ENCODE measurements at places on chromosomes 7 and 10.
A peak's percentile ranks its signal among the peaks of the same experiment; 100 is the strongest.

DNA sequence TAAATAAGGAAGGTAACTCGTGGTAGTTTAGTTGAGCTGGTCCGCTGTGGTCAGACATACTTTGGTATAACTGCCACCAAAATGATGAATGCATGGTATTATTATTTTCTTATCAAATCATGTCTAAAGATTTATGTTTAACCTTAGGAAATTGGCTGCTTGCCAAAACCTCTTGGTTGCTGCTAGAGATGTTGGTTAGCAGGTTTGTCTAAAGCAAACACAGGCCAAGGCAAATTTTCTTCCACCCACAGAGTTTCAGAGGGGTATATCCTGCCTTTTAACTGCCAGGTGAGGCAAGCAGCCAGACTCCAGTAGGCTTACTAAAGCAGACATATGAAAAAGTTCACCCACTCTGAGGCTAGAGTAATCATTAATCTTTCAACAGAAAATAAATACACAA is 101.4 kb downstream of the SEMA3E start:
- DNase-seq: no peak

DNA sequence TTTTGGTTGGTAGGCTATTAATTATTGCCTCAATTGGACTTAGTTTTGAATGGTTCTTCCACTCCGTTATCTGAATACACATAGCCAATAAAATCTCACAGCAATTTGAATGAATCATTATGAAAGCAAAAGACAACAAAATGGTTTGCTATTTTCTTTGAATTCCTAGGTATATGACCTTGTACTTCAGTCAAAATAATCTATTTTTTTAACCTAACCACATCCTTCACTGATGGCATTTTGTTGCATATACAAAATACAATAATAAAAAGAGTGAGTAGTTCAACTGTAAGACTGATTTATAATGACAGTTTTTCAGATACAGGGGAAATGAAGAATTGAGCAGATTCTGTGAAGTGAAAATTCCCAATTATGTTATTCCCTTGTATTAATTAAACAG is 433.1 kb downstream of the HTR7 start:
- DNase-seq: no peak

DNA sequence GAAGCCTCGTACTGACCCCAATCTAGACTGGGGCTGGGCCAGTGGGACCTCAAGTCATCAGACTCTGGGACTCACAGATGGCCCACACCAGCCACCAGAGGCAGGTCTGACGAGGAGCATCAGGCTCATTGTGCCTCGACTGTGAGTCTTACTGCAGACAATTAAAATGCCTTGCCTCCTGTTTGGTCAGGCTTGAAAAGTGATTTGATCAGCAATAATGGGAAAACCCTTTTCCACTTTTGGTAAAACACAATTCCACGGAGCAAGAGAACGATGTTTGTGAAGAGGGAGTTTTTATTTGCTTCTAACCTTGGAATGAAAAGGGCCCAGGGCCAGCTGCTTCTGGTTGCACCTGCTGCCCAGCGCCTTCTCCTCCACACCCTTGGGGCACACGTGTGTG is 43.9 kb downstream of the C10orf143 start:
- DNase-seq: no peak

DNA sequence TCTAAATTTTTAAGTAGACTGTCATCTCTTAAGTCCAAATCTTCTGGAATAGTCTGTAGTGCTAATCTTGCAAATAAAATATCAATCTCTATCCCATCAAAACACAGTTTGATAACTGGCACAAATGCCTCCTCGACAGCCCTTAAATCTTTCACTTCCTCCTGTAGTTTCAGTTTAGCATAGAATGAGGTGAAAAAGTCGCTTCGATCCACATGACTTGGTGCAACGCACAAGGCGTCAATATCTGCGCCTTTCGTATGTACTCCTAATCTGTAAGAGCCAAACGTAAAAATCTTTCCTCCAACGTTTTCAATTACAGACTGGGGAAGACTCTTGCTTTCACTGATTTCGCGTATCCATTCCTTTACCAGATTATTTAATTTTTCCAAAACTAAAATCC is 603 bp downstream of the PAPOLB start:
- DNase-seq: no peak

DNA sequence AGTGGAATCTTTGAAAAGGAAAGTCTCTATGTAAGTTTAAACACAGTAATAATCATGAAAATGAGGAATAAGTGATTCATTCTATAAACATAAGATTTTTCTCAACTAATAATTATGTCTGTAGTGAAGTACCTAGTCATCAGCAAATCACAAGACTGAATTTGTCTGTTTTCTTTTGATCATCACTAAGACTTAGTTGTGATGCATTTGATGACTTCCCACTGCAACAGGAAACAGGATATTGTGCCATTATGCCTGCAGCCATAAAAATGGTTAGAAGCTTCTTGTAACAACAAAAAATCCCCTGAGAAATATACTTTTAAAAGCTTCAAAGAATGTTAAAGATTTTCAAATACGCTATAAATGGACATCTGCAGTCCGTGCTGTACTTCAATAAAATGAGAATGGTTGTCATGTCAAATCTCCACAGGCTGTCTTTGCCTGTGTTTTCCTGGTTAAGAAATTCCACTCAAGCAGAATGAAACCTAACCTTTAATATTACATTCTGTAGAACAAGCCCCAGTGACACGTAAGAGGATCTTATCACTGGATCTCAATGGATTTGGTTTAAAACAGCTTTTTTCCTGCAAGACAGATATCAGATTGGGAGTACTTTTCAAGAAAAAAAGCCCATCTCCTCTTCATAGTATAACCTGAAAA is 1262.3 kb upstream of the PHF14 start:
- DNase-seq: no peak

DNA sequence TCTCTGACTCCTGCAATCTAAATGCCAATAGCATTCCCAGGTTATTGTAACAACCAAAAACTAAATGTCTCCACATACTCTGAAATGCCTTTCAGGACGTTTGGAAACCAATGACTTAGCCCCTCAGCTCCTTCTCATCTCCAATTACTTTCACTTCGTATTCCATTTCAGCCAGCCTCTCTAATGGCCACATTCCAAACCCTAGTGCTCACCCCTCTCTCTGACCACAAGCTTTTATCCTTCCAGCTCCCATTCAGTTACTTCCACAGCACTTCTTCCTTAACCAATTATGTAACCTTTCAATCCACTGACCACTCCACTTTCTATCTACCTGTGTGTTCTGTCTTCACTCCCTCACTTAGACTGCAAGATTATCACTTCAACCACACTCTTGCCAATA is 4.3 kb downstream of the NOC3L start:
- DNase-seq: no peak

GRCh38 chr10:1369665-1370064 is 313.5 kb downstream of the WDR37 start:
- no peak for DNase-seq

GRCh38 chr10:92849234-92849525 is 860 bp downstream of the EXOC6 start:
- DNase-seq: no peak

DNA sequence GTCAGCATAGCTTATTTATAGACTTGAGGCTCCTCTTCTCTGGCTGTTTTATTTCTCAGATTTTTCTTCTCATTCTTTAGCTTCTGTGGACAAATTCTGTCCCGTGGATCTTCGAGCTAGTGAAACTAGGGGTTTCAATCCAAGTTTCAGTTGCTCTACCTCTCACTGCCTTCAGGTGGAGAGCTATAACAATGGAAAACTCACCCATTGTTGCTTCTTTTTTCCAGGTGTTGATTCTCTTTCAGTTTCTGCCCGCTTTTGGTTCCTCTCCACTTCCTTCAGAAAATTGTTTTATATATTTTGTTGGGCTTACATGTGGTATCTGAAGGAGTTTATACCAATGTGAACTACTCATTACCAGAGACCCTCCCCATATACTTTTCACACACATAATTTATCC is 266.1 kb downstream of the TCF7L2 start:
- no peak for DNase-seq

DNA sequence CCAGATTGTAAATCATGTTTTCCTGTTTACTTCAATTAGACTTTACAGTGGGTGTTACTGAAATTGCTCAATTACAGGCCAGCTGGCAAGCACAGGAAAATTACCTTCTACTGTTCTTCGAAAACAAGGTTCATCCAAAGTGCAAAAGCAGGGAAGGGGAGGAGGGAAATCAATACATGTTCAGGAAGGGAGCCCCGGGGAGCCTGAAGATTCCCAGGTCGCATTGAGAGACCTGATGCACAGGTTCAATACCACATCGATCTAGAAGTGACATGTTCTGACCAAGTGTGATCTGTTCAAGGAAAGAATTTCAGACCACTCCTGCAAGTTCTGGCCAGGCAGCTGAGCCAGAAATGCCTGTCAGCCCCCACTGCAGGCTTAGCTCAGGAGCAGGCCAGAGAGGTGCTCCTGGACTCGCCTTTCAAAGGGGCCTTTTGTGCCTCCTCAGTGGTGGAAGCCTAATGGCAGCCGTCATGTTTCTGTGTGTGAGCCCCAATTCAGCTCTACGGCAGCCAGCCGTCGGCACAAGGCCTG is 35.9 kb downstream of the FAM53B start:
- no peak for DNase-seq

DNA sequence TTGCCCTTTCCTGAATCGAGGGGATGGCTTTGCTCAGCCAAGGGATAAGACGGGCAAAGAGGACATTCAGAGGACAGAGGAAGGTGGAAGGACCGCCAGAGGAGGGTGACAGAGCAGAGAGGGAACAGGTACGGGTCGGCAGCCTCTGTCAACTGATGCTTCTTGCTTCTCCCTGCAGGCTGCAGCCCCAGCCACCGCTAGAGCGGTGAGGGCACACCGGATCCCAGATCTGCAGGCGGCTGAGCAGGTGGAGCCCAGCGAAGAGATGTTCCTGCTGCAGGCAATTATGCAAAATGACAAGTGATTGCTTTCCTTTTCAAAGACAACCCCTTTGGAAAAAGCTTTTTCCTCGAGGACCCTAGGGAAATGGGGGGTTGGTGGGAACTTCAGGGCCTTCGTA is 181.9 kb upstream of the ANKRD30A start:
- no peak for DNase-seq

DNA sequence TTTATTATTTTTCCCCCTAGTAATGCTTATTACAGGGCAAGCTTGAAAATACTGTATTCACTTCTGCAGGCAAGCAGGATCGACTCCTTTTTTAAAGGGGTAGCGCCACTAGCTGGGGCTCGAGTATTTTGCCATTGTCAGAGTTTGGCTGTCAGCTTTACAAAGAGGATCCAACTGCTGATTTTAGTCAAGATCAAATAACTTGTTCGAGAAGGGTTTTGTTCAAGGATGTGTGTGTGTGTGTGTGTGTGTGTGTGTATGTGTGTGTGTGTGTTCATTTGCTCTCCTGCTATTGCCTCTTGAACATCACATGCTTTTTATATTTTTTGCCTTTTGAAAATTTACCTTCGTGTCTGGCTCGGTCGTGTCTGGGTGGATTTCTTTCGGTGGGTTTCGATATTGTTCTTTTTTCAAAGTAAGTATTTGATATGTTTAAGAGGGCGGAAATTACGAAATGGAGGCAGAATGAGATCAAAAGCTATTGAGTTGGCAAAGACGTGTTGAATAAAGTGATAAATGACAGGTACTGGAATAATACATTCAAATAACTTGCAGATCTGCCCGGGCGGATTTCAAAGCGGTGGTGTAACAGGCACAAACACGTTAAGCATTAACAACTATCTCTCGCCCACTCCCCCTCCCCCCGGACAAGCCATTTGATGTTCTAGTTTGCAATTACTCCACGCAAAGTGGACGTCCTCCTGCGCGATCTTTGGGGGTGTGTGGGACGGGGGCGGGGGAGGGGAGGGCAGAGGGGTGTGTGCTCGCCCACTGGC is 1.1 kb downstream of the ARID5B start:
- peak; percentile 18 for DNase-seq

- no peak for DNase-seq
Measured at GRCh38 chr7:44534501-44534900, 6.6 kb downstream of the NPC1L1 start.

- no peak for DNase-seq
Measured at GRCh38 chr7:121305109-121305508, 23.7 kb upstream of the WNT16 start.

DNA sequence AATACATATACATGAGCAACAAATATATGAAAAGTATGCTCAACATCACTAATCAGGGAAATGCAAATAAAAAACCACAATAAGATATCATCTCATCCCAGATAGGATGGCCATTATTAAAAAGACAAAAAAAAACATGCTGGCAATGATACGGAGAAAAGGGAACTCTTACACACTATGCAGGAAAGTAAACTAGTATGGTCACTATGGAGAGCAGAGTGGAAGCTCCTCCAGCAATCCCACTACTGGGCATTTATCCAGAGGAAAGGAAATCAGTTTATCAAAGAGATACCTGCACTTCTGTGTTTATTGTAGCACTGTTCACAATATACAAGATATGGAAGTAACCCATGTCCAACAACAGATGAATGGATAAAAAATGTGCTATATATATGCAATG is 217.5 kb downstream of the SDK1 start:
- DNase-seq: no peak

DNA sequence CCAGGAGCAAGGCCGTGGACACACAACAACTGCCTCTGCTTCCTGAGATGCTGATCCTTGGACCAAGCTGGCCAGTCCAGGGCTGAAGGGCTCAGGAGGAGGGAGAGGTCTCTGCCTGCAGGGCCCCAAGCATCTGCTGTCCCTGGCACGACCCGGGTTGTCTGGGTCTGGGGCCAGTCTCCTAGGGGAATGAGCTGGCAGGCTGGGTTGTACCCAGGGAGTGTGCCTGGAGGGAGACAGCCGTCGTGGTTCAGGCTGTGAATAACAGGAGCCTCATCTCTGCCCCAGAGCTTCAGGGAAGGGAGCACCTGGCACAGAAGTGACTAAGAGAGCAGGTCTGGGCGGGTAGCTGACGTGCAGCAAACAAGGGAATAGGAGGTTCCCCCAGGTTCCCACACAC is 17.9 kb upstream of the SERPINE1 start:
- DNase-seq: no peak

DNA sequence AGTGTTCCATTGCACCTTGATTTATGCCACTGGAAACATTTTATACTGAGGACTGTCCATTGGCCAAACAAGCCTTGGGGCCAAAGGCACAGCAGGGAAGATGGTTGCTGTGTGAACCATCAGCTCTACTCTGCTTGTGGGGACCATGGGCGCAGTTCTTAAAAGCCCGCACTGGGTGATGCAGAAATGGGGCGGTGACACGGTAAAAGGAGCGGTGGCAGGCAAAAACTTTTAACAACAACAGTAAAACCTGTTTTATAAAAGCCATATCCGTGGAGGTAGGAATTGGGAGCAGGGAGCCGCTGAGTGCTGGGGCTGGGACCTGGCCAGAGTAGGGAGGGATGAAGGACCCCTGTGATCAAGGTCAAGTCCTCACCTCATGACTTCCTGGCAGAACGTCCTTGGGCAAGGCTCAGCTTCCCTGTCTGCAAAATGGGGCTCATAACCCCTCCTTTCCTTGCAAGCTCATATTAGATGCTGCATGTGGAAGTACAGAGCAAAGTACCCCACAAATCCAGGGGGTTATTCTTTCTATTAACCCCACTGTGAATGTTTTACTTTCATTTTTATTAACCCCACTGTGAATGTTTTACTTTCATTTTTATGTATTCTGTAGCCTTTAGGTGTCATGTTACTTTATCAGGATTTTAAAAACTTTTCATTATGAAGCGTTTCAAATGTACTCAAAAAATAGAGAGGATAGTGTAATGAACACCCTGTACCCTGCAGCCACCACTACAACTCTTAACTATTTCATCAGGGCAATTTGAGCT is 78.3 kb downstream of the GRK5 start:
- no peak for DNase-seq

- no peak for DNase-seq
Measured at GRCh38 chr10:131681656-131682055, 219.2 kb upstream of the PPP2R2D start.
